ENCODE measurements at places on chromosomes 4 and X.

GRCh38 chrX:1327651-1328304 is 8.8 kb upstream of the IL3RA start:
- peak; percentile 15 for ATAC-seq

DNA sequence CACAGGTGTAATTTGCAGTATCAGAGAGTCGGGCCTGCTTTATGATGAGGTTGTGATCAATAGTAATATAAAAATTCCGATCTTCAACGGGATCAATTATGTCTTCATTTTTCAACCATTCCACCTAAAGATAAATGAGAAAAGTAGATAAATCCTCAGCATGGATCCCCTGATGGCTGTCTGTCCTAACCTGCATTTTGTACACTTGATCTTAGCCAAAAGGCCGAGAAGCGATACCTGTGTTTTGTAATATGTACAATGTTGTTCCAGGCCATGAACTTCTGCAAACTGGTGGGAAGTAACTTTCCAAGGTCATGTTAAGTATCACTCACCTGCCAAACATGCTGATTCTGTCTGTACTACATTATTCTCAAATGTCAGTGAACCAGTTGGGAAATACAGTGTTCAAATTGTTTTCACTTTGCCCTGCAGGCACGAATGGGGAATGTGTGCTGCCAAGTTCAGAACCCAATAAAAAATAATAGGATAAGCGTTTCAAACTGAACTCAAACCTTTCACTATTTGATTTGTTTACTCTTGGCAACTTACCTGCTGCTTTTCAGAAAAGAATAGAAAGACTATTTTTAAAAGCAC is 298.1 kb downstream of the UNC5C start:
- ATAC-seq: no peak

DNA sequence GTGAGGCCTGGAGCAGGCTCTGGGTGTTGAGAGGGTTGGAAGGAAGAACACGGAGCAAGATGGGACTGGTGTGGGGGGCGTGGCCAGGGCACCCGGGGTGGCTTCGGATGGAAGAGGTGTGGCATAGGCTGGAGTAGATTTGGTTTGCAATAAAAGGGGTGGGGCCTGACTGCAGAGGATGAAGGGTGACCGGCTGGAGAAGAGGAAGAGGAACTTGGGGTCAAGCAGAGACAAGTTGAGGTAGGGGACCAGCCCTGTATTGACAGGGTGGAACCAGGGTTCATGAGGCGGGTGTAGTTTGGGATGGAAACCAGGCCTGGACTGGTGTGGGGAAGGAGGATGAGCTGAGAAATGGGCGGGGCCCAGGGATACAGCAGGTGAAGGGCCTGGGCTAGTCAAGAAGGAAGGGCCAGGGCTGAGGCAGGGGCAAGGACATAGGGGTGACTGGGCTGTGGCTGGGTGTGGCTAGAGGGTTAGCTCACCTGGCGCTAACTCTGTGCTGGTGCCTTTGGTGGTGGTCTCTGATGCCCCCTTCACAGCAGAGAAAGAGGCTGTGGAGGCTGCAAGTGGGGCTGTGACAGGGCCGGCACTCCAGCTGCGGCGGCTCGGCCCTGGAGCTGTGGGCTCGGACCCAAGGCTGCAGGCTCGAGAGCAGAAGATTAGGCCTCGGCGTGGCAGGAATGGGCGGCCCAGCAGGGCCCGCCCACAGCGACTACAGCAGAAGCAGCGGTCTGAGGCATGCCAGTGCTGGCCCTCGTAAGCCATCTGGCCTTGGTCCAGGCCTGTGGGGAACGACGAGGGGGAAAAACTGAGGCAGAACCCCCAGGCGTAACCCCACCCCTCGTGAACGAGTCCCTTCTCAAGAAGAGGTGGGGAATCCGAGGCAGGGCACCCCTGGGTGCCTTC is 5.0 kb downstream of the PLP2 start:
- ATAC-seq: no peak

DNA sequence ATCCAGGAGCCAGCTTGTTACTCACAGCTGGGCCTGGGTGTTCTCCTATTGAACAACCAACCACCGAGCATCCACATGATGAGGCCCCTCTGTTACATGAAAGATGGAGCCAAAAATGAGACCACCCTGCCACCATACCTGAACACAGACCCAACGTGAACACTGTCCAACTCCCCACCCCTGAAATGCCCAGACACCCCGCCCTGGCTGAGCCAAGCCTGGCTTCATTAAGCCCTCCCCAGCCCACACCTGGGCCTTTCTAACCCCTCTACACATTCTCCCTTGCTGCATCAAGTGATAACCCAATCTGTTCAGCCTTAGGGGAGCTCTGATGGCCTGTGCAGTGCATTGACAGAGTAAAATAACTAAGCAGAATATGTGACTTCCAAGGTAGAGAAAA is 80.7 kb downstream of the EVC start:
- ATAC-seq: no peak

DNA sequence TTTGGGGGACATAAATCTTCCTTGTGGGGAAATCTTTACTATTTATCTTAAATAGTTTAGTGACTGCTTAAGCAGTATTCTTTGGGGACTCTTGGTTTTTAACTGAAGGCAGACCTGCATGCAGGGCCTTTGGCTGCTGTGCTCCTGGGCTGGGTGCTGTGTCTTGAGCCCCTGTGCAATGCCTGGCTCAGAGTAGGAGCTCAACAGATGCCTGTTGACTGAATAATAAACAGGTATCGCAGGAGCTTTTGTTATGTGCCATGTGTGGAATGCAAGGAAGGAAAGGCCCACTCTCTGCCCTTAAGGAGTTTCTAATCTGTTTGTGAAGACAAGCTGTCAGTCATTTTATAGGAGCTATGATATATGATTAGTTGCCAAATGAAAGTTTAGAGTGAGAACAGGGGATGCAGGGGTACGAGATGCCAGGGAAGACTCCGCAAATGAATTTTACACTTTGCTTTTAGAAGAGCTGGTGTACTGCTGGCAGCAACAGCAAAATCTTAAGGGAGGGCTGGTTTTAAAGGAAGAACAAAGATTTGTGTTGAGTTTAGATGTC is 6.7 kb downstream of the GAB1 start:
- ATAC-seq: no peak

DNA sequence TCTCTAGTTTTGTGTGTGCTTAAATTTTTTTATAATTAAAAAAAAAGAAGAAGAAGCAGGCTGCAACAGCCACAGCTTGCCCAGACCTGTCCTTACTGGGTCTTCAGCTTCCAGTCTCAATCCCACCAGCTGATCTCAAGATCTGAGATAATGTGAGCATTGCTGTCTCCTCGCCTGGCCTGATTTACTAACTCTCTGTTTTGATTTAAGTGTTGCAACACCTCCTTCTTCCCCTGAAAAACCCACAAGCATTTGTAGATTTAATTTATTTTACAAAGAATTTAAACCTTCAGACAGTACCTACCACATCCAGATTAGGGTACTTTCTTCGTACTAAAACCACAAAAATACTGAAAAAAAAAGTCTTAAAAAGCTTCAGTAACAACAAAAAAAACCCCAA is 38.0 kb downstream of the FAM241A start:
- no peak for ATAC-seq

- no peak for ATAC-seq
These were observed 314.1 kb downstream of the STK32B start for GRCh38 chr4:5365071-5366008.

DNA sequence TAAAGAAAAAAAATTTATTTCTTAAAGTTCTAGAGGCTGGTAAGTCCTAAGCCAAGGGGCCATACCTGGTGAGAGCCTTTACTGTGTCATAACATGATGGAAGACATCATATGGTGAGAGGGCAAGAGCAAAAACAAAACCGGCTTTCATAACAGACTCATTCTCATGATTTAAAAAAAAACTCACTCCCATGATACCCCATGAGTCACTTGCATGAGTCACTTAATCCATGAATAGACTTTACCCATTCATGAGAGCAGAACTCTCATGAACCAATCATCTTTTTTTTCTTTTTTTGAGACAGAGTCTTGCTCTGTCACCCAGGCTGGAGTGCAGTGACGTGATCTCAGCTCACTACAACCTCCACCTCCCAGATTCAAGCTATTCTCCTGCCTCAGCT is 369.7 kb upstream of the DIAPH2 start:
- no peak for ATAC-seq

- ATAC-seq: no peak
These were observed 1225.9 kb downstream of the PCDH18 start for GRCh38 chr4:136306361-136306760.

- no peak for ATAC-seq
These were observed 896.4 kb downstream of the TRIML1 start for GRCh38 chr4:189035654-189036053.

DNA sequence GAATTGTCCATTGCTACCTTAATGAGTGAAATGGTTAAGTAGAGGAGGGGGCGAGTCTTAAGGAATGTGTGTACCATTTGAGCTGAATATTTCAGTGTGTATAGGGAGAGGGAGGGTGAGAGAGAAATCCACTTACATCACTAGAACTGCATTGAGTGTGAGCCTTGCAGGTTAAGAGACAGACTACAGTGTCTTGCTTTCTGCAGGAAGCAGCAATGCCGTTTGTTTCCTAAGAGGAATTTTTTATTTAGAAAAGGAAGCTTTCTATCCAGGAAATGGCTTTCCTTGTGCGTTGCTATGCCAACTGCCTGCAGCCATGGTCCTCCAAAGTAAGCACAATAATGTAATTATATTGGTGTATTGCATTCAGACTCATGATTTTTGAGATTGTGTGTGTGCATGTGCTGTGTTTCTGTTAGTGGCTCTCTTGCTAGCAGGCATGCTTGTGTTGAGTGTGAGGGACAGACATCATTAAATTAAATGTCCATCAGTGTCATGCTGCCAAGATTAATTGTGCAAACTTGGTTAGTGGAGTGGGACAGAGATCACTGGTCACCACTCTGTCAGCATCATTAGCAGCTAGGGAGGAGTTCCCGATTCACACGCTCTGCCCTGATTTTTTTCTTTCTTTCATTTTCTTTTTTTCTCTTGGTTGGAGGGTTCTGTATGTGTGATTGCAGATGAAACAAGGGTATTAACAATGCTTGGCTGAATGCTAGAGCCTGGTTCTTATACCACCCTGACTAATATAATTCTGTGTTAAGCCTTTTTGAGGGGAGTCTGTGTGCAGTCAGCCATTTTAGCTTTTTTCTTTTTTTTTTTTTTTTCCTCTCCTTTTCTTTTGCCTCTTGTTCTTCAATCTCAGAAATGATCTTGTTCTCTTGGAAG is 164.3 kb downstream of the RAPGEF2 start:
- ATAC-seq: no peak

GRCh38 chr4:165516281-165516833 is 137.5 kb downstream of the CPE start:
- ATAC-seq: no peak

- no peak for ATAC-seq
These were observed 5.6 kb downstream of the SEPTIN11 start for GRCh38 chr4:76955182-76955581.

DNA sequence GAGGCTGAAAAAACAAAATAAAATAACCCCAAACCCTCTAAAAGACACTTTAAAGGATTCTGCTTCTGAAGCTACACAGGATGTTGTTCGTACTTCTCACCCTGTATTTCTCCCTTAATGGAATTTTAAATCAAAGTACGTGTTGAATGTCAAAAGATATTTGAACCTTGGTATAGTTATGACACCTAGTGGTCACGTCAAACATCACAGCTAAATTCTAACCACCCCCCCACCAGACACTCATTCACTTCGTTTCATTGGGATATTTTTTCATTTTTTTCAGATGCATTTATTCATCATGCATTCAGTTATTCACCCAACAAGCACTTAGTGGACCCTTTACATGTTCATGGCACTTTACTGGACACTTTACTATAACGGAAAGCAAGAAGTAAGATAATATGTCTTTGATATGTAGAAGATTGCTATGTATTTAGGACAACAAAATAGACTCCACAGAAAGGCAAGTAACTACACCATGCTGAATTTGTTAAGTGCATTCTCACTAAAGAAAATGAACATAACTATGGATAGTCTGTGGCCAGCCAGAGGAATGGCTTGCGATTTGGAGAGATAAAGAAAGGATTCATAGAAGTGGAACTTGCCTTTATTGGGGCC is 62.5 kb upstream of the GPR174 start:
- no peak for ATAC-seq

- ATAC-seq: no peak
These were observed 149.3 kb upstream of the SLC4A4 start for GRCh38 chr4:71189471-71189870.

DNA sequence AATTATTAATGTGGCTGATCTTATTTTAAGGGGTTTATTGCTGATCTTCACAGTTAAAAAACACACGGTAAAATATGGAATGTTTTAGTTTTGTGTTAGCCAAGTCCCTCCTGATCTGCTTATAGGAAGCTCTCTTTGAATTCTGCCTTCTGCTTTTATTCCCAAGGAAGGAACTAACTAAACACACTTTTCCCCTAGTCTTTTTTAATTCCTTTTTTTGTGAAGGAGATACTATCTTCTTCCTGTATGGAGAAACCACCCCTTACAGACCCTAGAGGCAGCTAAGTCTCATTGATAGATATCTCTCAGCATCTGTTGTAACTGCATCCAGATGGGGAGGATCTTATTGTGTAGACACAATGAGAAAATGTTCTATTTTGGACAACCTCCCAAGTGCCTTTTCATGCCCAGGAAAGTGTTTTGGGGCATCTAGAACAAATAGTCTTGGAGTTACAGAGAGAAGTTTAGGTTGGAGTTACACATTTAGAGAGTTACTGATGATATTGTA is 64.4 kb downstream of the AFF1 start:
- no peak for ATAC-seq

GRCh38 chr4:95017305-95018064 is 259.7 kb downstream of the BMPR1B start:
- no peak for ATAC-seq

DNA sequence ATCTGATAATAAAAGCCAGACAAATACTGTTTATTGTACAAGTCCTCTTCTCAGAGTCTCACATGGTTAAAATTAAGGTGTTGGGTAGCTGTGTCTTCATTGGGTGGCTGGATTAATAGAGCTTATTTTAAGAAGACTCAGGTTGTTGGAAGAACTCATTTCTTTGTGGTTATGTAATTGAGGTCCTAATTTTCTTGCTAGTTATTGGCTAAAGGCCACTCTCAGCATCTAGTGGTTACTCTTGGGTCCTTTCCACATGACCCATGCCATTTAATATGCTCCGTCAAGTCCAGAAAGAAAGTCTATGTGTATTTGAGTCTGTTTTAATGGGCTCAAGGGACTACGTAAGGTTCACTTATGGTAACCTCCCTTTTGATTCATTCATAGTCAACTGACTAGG is 1668.6 kb upstream of the AGA start:
- ATAC-seq: no peak

All from activated CD4-positive, CD25-positive, alpha-beta regulatory T cell treated with anti-CD3 and anti-CD28 coated beads, Interleukin-2, amount 50 U/mL, for 24 hours (primary cell).